Upper lobe of right lung (tissue), 1 donor: ENCODE measurements at places on chromosomes 11 and 22. TPM values are rescaled to one million over a fixed set of nuclear protein-coding genes. Genes with fewer than 3 reads are reported as not detected.
A peak's percentile ranks its signal among the peaks of the same experiment; 100 is the strongest.

DNA sequence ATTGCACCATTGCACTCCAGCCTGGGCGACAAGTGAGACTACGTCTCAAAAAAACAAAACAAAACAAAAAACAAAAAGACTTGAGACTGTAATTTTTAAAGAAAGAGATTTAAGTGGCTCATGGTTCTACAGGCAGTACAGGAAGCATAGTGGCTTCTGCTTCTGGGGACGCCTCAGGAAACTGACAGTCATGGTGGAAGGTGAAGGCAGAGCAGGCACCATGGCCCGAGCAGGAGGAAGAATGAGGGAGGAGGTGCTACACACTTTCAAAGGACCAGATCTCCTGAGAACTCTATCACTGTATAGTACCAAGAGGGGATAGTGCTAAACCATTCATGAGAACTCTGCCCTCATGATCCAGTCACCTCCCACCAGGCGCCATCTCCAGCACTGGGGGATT, 52.0 kb downstream of the CBL start:
- no peak for DNase-seq
- H3K27ac ChIP-seq: no peak overlapping the region
- H3K4me3 ChIP-seq: no peak overlapping the region
- H3K27me3 ChIP-seq: no peaks in the 10 kb centered on the region
- H3K4me1 ChIP-seq: peaks cover 11% of the 10 kb centered on the region
- no peaks in the 10 kb centered on the region for H3K36me3 ChIP-seq

DNA sequence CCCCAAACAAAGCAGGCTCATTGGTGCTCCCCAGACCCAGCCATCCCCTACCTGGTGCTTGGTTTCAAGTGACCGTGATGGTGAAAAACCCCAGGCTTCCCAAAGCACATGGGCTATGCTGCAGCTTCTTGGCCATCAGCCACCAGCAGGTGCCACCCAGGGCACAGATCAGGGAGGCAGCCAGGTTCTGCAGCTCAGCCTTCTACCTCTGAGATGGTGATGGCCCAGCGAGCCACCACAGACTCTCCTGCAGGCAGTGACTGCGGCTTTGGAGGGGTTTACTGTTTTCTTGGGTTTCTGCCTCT, 70.0 kb upstream of the ALX4 start:
- no peaks in the 10 kb centered on the region for H3K36me3 ChIP-seq
- no peak overlapping the region for H3K4me3 ChIP-seq
- peaks cover 5% of the 10 kb centered on the region for H3K27me3 ChIP-seq

- H3K27ac ChIP-seq: no peak overlapping the region
- peaks cover 75% of the 10 kb centered on the region for H3K36me3 ChIP-seq
- no peaks in the 10 kb centered on the region for H3K27me3 ChIP-seq
- peaks cover 28% of the 10 kb centered on the region for H3K4me1 ChIP-seq
These were observed 23.8 kb downstream of the ARHGAP1 start for GRCh38 chr11:46676436-46677158.

GRCh38 chr22:49201046-49201970, 626.4 kb downstream of the BRD1 start:
- no peaks in the 10 kb centered on the region for H3K36me3 ChIP-seq
- peaks cover 5% of the 10 kb centered on the region for H3K27me3 ChIP-seq
- no peak overlapping the region for H3K4me3 ChIP-seq
- no peaks in the 10 kb centered on the region for H3K4me1 ChIP-seq

DNA sequence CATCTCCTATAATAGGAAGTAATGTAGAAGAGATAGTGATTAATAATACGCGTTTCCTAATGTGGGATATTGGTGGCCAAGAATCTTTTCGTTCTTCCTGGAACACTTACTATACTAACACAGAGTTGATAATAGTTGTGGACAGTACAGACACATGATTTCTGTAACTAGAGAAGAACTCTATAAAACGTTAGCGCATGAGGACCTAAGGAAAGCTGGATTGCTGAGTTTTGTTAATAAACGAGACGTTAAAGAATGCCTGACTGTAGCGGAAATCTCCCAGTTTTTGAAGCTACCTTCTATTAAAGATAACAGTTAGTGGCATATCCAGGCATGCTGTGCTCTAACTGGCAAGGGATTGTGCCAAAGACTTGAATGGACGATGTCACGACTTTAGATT, 83.3 kb downstream of the GGT1 start:
- no peak overlapping the region for H3K4me3 ChIP-seq
- no peak for DNase-seq

- H3K36me3 ChIP-seq: no peaks in the 10 kb centered on the region
- H3K27me3 ChIP-seq: no peaks in the 10 kb centered on the region
- no peak overlapping the region for H3K27ac ChIP-seq
- DNase-seq: no peak
- H3K4me3 ChIP-seq: no peak overlapping the region
These were observed 550.5 kb downstream of the MIAT start for GRCh38 chr22:27207907-27208306.

- H3K36me3 ChIP-seq: no peaks in the 10 kb centered on the region
- H3K4me1 ChIP-seq: no peaks in the 10 kb centered on the region
- no peak overlapping the region for H3K4me3 ChIP-seq
- DNase-seq: no peak
- H3K27ac ChIP-seq: no peak overlapping the region
These were observed 49.8 kb upstream of the SPATA19 start for GRCh38 chr11:133895061-133895479.

DNA sequence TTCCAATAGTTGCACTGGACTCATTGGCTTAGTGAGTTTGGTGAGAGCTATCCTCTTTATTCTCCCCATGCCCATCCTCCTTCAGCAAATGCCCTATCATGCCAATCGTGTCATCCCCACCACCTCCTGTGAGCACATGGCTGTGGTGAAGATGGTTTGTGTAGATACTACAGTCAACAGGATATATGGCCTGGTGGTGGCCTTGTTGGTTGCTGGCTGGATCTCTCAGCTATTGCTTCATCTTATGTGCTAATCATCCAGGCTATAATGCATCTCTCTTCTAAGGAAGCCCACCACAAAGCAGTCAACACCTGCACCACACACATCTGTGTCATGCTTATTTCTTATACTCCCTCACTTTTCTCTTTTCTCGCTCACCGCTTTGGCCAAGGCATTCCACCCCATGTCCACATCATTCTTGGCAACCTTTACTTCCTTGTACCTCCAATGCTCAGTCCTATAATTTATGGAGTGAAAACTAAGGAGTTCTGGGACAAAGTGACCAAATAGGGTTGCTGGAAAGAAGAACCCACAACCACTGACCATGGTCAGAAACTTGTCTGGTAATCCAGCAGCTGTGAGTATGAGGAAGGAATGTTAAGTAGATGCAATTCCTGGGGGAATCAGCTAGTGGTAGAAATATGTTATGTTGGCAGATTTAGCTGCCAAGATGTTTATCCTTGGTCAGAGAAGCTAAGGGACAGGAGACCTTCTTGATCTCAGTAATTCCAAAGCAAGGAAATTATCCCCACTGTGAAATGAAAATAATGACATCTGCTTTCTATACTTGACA, 16.3 kb upstream of the OR56B1 start:
- no peak for DNase-seq
- no peak overlapping the region for H3K4me3 ChIP-seq
- H3K36me3 ChIP-seq: no peaks in the 10 kb centered on the region
- H3K4me1 ChIP-seq: no peaks in the 10 kb centered on the region

DNA sequence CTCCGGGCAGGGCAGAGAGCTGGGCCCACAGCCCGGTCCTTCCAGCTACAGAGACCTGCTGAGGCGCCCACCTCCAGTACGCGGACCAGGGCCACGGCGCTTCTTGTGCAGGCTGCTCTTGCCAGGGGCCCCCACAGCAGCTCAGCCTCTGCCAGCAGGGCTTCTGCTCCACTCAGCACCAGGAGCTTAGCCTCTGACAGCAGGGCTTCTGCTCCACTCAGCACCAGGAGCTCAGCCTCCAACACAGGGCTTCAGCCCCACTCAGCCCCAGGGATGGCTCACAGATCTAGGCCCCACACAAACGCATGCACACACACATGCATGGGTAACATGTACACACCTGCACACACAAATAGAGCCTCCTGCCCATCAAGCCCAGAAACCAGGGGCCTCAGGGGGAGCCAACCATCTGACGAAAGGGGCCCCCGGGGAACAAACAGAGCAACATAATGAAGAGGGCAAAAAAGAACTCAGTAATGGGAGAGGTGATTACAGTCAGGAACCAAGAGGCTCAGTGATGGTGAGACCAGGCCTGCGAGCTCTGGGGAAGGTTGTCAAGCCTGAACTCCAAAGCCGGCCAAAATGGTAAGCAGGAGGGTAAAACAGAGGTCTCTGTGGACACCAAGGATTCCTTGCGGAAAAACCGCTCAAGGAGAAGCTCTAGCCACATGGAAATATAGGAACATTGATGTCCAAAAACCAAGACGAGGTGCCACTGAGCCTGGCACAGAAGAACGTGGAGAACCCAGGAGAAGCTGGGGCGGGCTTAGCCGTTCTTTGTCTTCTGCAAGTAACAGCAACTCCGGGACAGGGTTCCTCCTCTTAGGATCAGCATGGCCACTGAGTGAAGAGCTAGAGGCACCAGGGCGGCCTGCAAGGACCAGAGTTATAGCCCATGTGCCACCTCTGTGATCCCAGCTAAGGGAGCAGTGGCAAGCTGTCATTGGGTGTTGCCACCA, 46.5 kb downstream of the GNB1L start:
- no peaks in the 10 kb centered on the region for H3K36me3 ChIP-seq
- H3K4me3 ChIP-seq: no peak overlapping the region
- no peak for DNase-seq
- H3K27me3 ChIP-seq: no peaks in the 10 kb centered on the region
- no peak overlapping the region for H3K27ac ChIP-seq

- DNase-seq: peak; percentile 89
- peak overlapping the region; percentile 90 for H3K4me3 ChIP-seq
- no peaks in the 10 kb centered on the region for H3K27me3 ChIP-seq
- peak overlapping the region; percentile 85 for H3K27ac ChIP-seq
These were observed 486 bp downstream of the NAP1L4 start for GRCh38 chr11:2991452-2992233.

DNA sequence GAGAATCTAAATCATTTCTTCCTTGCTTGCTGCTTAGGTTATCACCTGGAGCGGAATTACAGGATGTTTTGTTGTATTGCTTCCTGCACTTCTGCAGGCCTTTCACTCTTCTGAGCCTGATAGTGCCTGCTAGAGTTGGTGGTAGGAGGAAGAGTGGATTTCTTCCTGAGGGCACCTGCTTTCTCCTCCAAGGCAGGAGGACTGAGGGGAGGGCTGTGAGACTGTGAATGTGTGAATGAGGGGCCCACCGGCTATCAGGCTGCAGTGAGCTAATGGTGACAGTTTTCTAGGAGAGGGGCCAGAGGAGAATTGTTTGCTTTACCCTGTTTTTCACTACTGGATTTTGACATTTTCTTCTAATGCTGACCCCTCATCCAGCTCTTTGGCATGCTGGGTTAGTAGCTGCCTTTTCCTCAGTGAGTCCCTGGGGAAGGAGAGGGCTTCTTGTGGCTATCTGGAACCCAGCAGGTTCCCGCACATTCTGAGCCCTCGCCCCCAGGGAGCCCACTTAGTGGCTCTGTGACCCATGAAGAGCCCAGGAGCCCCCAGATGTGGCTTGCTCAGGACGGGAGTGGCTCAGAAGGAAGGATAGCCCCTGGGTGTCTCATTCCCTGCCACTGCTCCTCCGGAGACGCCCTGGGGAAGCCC, 39.1 kb downstream of the DIXDC1 start:
- H3K27me3 ChIP-seq: no peaks in the 10 kb centered on the region
- peaks cover 14% of the 10 kb centered on the region for H3K4me1 ChIP-seq
- H3K27ac ChIP-seq: peak overlapping the region; percentile 75
- peak overlapping the region; percentile 67 for H3K4me3 ChIP-seq

- H3K27me3 ChIP-seq: no peaks in the 10 kb centered on the region
- peak; percentile 37 for DNase-seq
- no peak overlapping the region for H3K4me3 ChIP-seq
- no peaks in the 10 kb centered on the region for H3K36me3 ChIP-seq
- no peaks in the 10 kb centered on the region for H3K4me1 ChIP-seq
These were observed 147.2 kb downstream of the CTTN start for GRCh38 chr11:70545610-70545912.

DNA sequence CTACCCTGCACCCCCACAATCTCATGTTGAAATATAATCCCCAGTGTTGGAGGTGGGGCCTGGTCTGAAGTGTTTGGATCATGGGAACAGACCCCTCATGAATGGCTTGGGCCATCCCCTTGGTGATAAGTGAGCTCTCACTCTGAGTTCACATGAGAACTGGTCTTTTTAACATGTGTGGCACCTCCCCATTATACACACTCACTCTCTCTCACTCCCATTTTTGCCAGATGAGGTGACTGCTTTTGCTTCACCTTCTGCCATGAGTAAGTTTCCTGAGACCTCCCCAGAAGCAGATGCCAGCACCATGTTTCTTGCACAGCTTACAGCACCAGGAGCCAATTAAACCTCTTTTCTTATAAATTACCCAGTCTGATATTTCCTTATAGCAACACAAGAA, 32.1 kb upstream of the DRD2 start:
- peaks cover 6% of the 10 kb centered on the region for H3K27me3 ChIP-seq
- no peak for DNase-seq
- H3K27ac ChIP-seq: no peak overlapping the region
- no peak overlapping the region for H3K4me3 ChIP-seq
- no peaks in the 10 kb centered on the region for H3K4me1 ChIP-seq
- H3K36me3 ChIP-seq: no peaks in the 10 kb centered on the region

- no peaks in the 10 kb centered on the region for H3K36me3 ChIP-seq
- no peaks in the 10 kb centered on the region for H3K27me3 ChIP-seq
- no peak overlapping the region for H3K27ac ChIP-seq
- no peaks in the 10 kb centered on the region for H3K4me1 ChIP-seq
- H3K4me3 ChIP-seq: no peak overlapping the region
These were observed 131.9 kb downstream of the SLC1A2 start for GRCh38 chr11:35287344-35287890.

DNA sequence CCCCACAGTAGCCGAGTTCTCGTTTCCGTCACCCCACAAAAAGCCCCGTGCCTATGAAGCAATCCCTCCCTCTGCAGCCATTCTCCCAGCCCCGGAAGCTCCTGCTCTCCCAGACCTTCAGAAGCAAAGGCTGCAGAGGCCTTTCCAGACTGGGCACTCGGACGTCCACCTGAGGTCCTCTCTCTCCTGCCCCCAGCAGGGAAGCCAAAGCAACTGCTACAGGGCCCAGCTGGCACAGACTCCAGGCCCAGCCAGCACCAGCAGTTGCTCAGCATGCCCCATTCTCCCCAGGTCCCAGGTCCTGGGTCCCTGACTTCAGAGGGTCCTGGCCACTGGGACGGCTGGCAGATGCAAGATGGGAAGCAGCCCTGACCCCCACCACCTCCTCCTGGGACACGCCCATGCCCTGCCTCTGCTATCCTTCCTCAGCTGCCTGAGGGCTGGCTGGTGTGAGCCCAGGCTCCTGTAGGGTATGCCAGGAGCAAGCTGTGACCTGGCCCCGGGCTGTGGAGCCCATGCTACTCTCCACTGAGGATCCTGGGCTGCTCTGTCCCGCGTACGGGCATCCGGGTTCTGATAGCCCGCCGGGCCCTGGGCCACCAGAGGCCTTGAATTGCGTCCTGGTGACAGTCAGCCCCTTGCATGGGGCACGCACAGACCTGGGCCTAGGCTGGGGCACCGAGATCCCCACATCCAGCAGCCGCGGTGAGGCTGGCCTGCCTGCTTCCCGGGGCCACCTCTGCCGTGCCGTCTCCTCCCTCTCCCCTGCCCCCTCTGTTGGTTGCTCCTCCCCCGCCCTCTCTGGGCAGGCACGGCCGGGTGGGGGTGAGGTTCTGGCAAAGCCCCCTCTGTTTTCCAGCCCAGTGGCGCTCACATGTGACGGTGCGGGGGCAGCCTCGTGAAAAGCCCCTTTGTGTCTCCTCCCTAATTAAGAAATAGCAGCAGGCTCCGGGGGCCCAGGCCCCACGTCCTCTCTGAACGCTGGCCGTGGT, 1310.3 kb downstream of the BRD1 start:
- H3K4me3 ChIP-seq: no peak overlapping the region
- no peak overlapping the region for H3K27ac ChIP-seq
- no peak for DNase-seq
- H3K36me3 ChIP-seq: no peaks in the 10 kb centered on the region

MMP27 gene
- total RNA-seq: not detected

KDM4E gene
- not detected for total RNA-seq

PIWIL4 gene
- 2.9 TPM for total RNA-seq

SAA4 gene
- total RNA-seq: not detected
